ENCODE measurements at places on chromosomes 3 and 15.

- no peak for DNase-seq
Measured at GRCh38 chr3:191502583-191502982, 41.6 kb downstream of the PYDC2 start.

DNA sequence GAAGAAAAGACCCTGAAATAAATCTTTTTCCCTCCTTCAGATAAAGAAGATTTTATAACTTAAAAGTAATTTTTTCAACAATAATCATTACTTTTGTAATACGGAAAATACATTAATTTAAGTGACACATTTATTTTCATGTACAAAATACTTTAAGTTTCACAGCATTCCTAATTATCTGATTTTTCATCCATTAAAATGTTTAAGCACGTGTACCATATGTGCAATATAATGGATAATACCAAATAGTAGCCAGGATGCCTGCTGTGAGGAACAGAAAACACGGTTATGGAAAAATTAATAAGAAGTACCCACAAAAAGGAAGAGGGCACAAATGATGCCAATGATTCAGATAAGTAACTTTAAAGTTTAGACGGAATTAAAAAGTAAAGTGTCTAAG, 33.5 kb downstream of the ADAM10 start:
- no peak for DNase-seq

- no peak for DNase-seq
Measured at GRCh38 chr3:33313331-33313730, 36.1 kb downstream of the FBXL2 start.

DNA sequence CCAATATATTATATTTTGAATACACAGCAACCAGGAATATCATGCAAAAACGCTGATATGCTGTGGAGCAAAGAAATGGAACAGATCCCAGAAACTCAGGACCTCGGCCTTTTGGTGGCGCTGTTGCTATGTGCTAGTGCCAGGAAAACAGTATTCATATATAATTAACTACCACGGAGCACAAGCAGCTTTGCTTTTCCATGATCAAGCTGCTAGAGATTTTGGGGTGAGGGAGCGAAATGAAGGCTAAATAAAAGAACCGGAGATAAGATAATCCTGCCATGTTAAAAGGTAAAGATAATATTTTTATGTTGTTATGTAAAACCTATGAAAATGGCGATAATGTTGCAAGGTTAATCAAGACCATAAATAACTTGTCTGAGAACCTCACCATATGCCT, 157.7 kb upstream of the FAM3D start:
- DNase-seq, result no peak

DNA sequence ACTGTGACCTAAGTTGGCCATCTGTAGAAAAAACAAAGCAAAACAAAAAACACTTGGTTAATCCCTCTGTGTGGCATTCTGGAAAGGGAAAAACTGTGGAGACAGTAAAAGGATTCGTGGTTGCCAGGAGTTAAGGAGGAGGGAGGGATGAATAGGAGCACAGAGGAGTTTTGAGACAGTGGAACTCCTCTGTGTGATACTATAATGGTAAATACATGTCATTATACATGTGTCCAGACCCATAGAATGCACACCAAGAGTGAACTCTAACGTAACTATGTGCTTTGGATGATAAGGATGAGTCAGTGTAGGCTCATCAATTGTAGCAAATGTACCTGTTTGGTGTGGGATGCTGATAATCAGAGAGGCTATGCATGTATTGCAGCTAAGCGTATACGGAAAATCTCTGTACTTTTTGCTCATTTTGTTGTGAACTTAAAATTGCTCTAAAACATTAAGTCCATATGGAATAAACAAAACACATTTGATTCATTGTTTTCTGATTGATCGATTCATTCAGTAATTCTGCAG, 33.4 kb downstream of the RAP2B start:
- no peak for DNase-seq

DNA sequence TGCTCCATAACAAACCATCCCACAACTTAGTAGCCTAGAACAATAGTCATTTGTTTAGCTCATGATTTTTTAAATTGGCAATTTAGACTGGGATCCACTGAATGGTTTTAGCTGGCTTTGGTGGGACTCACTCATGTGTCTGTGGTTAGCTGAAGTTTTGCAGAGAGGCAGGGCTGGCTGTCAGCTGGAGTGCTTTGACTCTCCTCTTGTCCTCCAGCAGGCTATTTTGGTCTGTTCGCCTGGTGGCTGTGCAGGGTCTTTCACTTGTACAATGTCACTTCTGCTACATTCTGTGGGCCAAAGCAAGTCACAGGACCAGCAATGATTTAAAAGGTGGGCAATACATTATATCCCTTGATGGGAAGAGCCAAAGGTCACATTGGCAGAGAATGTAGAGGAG, 1146.5 kb downstream of the ROBO2 start:
- DNase-seq, result no peak

DNA sequence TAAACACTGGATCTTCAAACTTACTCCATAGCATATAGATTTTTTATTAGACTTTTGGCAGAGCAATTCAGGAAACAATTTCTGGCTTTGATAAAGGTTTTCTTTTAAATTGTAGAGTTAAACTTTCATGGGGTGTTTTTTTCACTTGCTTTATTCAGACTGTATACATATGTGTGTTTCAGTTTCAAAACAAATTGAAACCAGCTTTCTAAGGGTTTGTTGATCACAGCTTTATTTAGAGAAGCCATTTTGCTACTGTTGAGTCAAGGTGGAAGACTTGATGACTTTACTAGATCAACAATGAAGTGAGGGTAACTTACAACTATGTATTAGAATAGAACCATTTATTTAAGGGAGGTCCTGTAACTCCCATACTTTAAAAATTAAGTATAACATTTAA, 6.2 kb downstream of the UBE2E1 start:
- DNase-seq, result no peak

- no peak for DNase-seq
Measured at GRCh38 chr15:62165104-62165792, at the start of gene C2CD4B. Gene C2CD4B (minus strand): TSS chr15:62165285. CDS start chr15:62164984, 301 bp downstream.

DNA sequence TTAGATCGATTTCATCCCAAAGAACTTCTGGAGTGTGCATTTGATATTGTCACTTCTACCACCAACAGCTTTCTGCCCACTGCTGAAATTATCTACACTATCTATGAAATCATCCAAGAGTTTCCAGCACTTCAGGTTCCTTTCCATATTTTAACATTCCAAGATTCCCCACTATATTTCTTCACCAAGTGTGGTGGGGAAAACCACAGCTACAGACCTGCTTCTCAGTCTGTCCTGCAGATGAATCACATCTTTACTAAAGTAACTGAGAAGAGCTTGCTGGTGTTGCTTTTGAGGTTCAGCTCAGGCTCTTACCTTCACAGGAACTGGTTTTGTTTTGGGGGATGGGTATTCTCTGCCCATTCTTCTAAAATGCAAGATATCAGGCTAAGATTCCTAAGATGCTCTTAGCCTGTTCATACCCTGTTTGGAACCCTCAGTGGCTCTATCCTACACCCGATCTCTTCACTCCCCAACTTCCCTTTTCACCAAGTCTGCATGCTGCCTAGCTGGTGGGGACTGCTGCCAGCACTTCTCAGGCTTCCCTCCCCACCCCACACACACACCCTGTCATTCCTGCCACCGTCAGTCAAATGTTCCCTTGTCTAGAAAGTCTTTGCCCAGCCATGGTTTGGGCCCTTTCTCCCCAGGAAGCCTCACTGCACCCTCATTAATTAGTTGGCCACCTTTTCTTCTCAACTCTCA, 30.8 kb downstream of the SRP14 start:
- DNase-seq, result no peak

DNA sequence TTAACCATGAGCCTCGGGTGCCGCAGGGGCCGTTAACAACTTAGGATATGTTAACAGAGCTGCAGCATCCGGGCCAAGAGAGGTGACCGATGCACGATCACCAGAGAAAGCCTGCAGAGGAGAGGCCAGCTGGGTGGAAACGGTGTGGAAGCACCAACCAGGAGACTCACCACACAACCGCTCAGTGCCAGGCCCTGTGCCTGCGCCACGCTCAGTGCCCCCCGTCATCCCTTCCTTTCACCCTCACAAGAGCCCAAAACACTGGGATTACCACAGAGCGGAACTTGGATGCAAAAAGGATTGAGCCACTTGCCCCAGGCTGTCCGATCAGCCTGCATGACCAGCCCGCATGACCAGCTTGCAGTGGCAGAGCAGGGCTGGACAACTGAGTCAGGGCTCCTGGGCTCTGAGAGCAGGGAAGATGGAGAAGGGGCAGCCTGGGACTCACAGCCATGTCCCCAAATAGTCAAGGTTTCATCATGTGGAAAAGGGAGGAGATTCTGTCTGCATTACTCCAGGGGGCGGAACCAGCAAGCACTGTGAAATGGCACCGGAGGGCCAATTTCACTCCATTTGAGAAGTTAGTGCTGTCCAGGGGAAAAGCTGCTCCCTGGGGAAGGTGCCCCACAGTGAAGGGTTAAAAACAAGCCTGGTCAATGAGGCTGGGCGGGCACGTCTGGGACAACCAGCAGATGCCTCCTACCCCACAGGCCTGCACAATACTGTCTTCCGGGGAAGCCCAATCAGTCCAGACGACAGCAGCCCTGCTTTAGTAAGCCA, 156.8 kb downstream of the ATP10A start:
- DNase-seq, result peak; percentile 51

DNA sequence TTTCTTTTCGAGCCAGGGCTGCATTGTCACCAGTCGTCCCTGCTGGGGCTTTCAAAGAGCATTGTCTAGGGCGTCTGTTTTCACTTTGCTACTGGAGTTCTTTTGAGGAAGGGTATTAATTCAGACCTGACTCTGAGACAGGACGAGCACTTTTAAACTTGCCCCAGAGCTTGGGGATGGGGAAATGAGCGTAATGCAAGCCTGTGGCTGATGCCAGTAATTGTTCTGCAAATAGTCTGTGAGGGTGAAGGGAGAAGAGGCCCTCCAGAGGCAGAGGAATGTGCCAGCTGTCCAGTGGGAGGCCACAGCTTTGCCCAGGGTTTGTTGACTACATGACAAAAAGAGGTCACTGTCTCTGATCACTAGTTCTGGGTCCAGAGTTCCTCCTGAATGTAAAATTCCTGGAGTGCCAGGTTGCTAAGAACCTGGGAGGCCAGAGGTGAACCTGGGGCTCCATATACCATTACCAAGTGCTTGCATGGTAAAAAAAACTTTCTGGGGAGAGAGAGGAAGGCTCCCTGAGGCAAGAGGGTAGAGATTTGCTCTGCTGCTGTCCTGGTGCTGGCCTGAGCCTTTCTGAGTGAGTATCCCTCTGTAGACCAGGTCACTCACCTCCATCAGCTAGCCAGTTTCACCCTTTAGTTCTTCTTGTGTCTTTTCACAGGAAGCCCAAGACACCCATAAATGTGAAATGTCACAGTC, 14.8 kb downstream of the EEFSEC start:
- DNase-seq, result no peak

- no peak for DNase-seq
Measured at GRCh38 chr3:72044231-72044855, 259.4 kb upstream of the PROK2 start.

GRCh38 chr15:41323611-41324010, 8.8 kb downstream of the OIP5 start:
- no peak for DNase-seq

DNA sequence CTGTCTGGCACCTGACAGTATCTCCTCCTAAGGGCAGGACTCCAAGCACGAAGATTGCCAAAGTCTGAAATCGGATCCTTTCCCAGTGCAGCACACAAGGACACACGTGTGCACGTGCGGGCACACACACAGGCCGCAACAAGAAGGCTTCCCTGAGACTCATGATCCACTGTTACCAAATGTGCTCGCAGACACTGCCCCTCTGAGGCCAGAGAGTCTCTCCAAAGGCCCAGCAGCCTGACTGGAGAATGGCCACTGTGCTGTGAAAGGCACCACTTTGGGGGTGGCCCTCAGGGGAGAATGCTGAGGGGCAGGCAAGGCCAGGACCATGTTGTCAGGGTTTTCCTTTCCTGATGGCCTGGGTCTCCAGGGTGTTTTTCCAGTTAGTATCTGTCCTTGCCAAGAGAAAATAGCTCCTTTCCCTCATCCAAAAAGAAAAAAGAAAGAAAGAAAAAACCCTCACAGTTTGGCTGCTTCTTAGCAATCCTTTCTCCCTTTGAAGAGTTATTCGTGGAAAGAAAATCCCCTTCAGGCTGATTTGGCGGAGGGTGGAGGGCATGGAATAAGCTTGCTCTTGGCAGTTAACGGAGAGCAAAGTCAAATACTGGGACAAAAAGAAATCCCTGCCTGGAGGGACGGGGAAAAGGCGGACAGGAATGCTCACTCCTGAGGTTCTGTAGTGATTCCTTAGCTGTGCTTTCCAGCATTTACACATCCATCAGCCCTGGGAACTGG, 112.2 kb upstream of the ETV5 start:
- no peak for DNase-seq
